Stimulated activated CD8-positive, alpha-beta memory T cell treated with anti-CD3 and anti-CD28 coated beads, Interleukin-15, amount 100 ng/mL, for 24 hours (primary cell): ENCODE measurements at places on chromosomes 4 and X.

- no peak for DNase-seq
These were observed 22.7 kb upstream of the DKK2 start for GRCh38 chr4:107058828-107059227.

DNA sequence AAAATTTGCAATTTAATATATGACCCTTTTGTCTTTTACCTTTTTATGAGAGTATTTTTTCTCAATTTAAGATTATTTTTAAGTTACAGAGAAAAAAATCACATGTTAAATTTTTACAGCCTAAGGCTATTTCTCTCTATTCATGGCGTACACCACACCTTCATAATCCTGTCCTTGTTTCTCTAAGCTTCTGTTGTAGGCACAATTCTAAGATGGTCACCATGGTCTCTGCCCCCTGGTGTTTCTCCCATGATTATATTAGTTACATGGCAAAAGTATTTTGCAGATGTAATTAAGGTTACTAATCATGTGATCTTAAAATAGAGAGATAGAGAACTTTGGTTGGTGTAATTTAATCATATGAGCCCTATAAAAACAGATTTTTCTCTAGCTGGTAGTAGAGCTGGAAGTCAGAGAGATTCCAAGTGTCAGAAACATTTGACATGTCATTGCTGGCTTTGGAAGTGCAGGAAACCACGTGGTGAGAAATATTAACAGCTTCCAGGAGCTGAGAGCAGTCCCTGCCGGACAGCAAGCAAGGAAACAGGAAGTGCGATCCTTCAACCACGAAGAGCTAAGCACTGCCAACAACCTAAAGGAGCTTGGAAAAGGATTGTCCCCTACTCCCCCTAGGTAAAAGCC, 89.8 kb downstream of the EIF4E start:
- no peak for DNase-seq

DNA sequence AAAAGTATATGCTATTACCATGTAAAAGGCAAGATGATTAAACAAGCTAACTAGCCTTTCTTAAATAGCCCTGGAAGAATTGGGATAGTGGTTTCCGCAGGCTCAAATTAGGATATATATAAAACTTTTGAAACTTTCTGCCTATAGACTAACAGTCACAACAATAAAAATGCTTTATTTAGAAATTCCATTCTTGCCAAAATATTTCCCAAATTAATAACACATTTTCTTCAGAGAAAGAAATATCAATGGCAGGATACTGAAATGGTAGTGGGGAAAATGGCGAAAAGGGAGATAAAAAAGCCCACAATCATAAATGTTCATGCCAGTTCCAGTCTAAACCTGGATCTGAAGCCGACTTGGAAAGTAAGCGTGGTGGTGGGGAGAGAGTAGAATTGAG, 56.0 kb downstream of the MAD2L1 start:
- DNase-seq: no peak

GRCh38 chrX:11367609-11368430, 74.6 kb downstream of the AMELX start:
- DNase-seq: no peak

- no peak for DNase-seq
These were observed 102.1 kb upstream of the MID1IP1 start for GRCh38 chrX:38699121-38699520.

GRCh38 chrX:72620550-72621145, 48.0 kb upstream of the HDAC8 start:
- DNase-seq: no peak

GRCh38 chrX:43002526-43003203, 224.7 kb upstream of the PPP1R2C start:
- no peak for DNase-seq

- DNase-seq: no peak
These were observed 53.6 kb downstream of the APOO start for GRCh38 chrX:23854122-23854521.

DNA sequence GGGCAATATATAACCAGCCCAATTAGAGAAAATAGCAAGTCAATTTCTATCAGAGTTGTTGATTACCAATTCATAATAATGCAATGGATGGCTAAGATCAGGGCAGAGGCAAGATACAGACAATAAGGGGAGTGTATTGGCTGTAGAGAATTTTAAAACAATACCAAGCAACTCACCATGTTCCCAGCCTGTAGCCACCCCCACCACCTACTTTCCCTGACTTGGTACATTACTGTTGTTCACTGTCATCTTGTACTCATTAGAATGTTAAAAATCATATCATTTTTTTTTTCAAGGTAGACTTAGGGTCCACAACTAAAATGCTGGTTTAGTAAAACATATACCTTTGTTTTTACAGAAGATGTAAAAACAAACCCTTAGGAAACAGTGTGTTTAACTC, 27.7 kb downstream of the HNRNPD start:
- DNase-seq: no peak

GRCh38 chr4:138209094-138209493, 33.1 kb downstream of the SLC7A11 start:
- DNase-seq: no peak

- no peak for DNase-seq
These were observed 34.2 kb upstream of the SLIT2 start for GRCh38 chr4:20217521-20217920.

GRCh38 chr4:52837716-52838558, 24.2 kb upstream of the RASL11B start:
- DNase-seq: no peak

GRCh38 chrX:103513476-103514108, 5.7 kb downstream of the RAB40A start:
- DNase-seq: no peak

- no peak for DNase-seq
These were observed 44.5 kb upstream of the SCML1 start for GRCh38 chrX:17692709-17693346.

DNA sequence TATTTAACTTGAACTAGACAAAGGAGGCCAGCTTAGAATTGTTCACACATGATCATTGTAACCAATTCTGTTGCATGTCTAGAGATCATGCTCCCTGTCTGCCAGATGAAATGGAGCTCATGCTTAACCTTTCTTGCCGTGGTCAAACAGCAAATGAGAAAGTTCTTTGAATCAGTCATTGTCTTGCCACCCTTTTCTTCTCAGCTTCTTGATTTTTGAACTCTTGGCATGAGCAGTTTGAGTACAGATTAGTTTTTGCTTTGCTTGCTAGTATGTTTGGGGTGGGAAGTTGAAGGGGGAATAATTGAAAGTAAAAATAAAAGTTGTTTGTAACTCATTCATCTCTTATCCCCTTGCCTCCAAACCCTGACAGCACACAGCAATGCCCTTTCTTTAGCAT, 4.7 kb downstream of the MTM1 start:
- no peak for DNase-seq

DNA sequence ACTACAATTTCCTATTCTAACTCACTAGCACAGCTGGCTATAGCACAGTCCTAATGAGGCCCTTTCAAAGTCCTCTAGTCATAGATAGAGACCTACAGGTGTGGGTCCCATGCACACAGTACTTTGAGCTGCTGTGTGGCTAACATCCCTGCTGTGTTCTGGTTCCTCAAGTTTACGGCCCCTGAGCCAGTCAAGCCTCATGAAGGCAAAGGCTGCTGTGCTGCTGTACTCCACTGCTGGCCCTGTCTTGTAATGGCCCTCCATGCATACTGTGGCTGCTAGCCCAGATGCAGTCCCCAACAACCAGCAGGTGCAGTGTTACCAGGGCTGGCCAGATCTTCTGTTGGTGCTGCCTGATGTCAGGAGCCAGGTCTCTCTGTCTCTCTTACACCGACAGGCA, 23.4 kb upstream of the ENPEP start:
- no peak for DNase-seq

DNA sequence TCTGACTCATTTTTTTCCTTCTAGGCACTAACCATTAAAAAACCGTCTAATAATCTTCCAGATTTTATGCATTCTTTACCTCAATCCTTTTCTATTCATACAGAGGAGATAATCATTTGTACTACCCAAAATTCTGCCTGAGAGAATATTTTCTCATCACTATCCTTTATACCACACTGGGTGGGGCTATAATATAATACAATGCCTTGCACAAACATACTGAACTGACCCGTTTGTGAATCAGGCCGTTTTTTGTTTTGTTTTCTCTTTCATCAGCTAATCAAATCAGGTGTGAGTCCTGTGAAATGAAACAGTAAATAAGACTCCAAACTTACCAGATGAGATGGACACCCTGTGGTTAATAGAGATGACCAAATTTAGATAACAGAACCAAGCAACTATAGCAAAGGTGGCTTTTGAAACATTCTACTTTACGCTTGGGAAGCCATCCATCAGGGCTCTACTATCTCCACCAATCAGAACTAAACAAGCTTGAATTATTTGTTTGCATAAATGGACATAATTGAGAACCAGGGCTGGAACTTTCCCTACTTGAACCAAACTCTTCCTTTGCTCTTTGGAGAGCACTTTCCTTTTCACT, 573.0 kb downstream of the GABRG1 start:
- DNase-seq: no peak
